Mesenchymal stem cell (in vitro differentiated cells and primary cell): ENCODE measurements at places on chromosomes 6 and 20.

GRCh38 chr6:154989448-154989847 lies 5.7 kb upstream of the TIAM2 start:
- peaks cover 4% of the 10 kb centered on the region for H3K4me1 ChIP-seq
- H3K27ac ChIP-seq: no peak overlapping the region
- H3K36me3 ChIP-seq: no peaks in the 10 kb centered on the region
- DNase-seq: no peak

DNA sequence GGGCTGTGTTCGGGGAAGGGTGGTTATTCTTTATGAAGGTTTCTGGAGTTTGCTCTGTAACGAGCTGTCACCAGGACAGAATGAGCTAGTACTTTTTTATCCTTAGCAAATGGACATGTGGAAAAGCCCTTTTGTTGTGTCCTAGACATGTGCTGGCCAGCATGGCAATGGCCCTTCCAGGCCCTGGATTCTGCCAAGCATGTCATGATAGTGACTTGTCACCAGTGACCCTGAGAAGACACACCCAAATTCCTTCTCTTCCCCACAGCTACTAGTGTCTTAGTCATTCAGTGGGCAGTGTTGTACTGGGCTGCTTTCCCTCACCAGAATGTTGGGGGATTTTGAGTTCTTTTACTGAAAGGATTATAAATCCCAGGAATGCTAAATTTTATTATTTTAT lies 74.0 kb upstream of the XRN2 start:
- no peaks in the 10 kb centered on the region for H3K4me1 ChIP-seq
- DNase-seq: no peak
- H3K27ac ChIP-seq: no peak overlapping the region
- no peaks in the 10 kb centered on the region for H3K27me3 ChIP-seq

- H3K27me3 ChIP-seq: no peaks in the 10 kb centered on the region
- no peak overlapping the region for H3K4me3 ChIP-seq
- peak; percentile 35 for DNase-seq
- H3K36me3 ChIP-seq: no peaks in the 10 kb centered on the region
- no peak overlapping the region for H3K27ac ChIP-seq
- H3K4me1 ChIP-seq: peaks cover 2% of the 10 kb centered on the region
Observed at GRCh38 chr6:79076160-79076559, 1.9 kb downstream of the PHIP start.

DNA sequence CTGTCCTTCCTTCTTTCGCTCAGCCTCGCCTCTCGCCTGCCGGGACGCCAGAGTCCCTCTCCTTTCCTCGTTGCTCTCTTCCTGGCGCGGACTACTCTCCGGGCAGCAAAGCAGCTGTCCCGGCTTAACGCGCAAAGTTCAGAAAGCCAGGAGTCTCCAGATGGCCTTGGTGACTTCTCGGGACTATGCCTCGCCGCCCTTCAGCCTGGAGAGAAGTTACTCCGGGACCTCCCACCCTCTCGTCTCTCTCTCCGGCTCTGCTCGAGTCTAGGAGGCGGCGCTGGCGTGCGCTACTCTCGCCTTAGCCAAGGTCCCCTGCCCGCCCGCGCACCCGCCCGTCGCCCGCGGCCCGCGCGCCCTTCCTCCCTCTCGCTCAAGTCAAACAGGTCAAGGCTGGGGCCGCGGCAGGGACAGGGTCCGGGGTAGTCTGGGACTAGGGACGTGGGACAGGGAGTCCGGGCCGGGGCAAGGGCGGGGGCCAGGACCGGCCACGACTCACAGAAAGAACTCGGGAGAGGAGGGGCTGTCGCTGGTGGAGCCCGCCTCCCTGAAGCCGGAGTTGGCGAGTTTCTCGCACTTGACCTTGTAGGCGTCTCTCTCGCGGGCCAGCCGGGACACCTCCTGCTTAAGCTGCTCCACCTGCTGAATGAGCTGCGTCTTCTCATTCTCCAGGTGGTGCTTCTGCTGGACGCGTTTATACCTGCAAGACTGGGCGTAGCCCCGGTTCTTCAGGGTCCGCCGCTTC lies 1.5 kb downstream of the MAFB start:
- peaks cover 34% of the 10 kb centered on the region for H3K4me1 ChIP-seq
- peak; percentile 46 for DNase-seq
- peaks cover 82% of the 10 kb centered on the region for H3K27me3 ChIP-seq
- H3K4me3 ChIP-seq: peak overlapping the region; percentile 39
- H3K36me3 ChIP-seq: peaks cover 24% of the 10 kb centered on the region

- DNase-seq: peak; percentile 80
- H3K4me1 ChIP-seq: peaks cover 17% of the 10 kb centered on the region
- H3K4me3 ChIP-seq: no peak overlapping the region
- H3K27ac ChIP-seq: peak overlapping the region; percentile 35
Observed at GRCh38 chr6:144217264-144217663, 66.9 kb downstream of the STX11 start.

GRCh38 chr20:16968099-16968498 lies 219.9 kb downstream of the OTOR start:
- H3K4me3 ChIP-seq: no peak overlapping the region
- H3K4me1 ChIP-seq: no peaks in the 10 kb centered on the region

- peak overlapping the region; percentile 82 for H3K4me3 ChIP-seq
- H3K27me3 ChIP-seq: no peaks in the 10 kb centered on the region
- H3K27ac ChIP-seq: peak overlapping the region; percentile 64
Observed at GRCh38 chr20:63957004-63957689, 931 bp upstream of the UCKL1 start.

- no peak overlapping the region for H3K27ac ChIP-seq
- no peak for DNase-seq
- H3K36me3 ChIP-seq: no peaks in the 10 kb centered on the region
- H3K4me3 ChIP-seq: no peak overlapping the region
Observed at GRCh38 chr6:90388395-90388794, 91.8 kb upstream of the BACH2 start.

DNA sequence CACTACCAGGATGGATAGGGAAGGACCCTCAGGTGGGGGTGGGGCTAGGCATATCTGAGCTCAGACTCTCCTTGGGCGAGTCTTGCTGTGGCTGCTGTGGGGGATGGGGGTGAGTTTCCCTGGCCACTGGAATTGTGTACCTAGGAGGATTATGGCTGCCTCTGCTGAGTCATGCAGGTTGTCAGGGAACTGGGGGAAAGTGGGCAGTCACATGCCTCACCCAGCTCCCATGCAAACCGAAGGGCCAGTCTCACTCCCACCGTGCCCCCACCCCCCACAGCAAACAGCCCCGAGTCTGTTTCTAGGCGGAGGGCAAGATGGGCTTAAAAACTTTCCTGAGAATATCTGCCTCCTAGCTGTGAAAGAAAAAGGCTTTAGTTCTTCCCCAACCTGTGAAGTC lies 210.3 kb upstream of the FERMT1 start:
- H3K27me3 ChIP-seq: no peaks in the 10 kb centered on the region
- H3K4me1 ChIP-seq: no peaks in the 10 kb centered on the region
- no peak overlapping the region for H3K4me3 ChIP-seq

GRCh38 chr20:25308671-25309394 lies 60.9 kb downstream of the PYGB start:
- H3K36me3 ChIP-seq: peaks cover 25% of the 10 kb centered on the region
- peak; percentile 91 for DNase-seq
- no peaks in the 10 kb centered on the region for H3K27me3 ChIP-seq
- H3K27ac ChIP-seq: peak overlapping the region; percentile 99
- peaks cover 37% of the 10 kb centered on the region for H3K4me1 ChIP-seq

- peaks cover 5% of the 10 kb centered on the region for H3K36me3 ChIP-seq
- no peak overlapping the region for H3K27ac ChIP-seq
- no peaks in the 10 kb centered on the region for H3K27me3 ChIP-seq
- DNase-seq: no peak
Observed at GRCh38 chr6:31393932-31394331, 9.5 kb upstream of the MICA start.

GRCh38 chr6:87714093-87714842 lies 12.2 kb upstream of the AKIRIN2 start:
- DNase-seq: peak; percentile 80
- H3K27ac ChIP-seq: no peak overlapping the region
- no peaks in the 10 kb centered on the region for H3K27me3 ChIP-seq
- no peaks in the 10 kb centered on the region for H3K36me3 ChIP-seq
- H3K4me3 ChIP-seq: no peak overlapping the region
- no peaks in the 10 kb centered on the region for H3K4me1 ChIP-seq

GRCh38 chr6:26592649-26593048 lies 4.1 kb upstream of the ABT1 start:
- H3K27me3 ChIP-seq: peaks cover 8% of the 10 kb centered on the region
- DNase-seq: peak; percentile 24
- H3K4me1 ChIP-seq: peaks cover under 1% of the 10 kb centered on the region
- no peak overlapping the region for H3K4me3 ChIP-seq

GRCh38 chr6:52393780-52394179 lies 26.4 kb upstream of the EFHC1 start:
- no peaks in the 10 kb centered on the region for H3K36me3 ChIP-seq
- H3K4me3 ChIP-seq: no peak overlapping the region
- DNase-seq: no peak
- H3K27ac ChIP-seq: no peak overlapping the region
- peaks cover 2% of the 10 kb centered on the region for H3K4me1 ChIP-seq
- H3K27me3 ChIP-seq: no peaks in the 10 kb centered on the region

DNA sequence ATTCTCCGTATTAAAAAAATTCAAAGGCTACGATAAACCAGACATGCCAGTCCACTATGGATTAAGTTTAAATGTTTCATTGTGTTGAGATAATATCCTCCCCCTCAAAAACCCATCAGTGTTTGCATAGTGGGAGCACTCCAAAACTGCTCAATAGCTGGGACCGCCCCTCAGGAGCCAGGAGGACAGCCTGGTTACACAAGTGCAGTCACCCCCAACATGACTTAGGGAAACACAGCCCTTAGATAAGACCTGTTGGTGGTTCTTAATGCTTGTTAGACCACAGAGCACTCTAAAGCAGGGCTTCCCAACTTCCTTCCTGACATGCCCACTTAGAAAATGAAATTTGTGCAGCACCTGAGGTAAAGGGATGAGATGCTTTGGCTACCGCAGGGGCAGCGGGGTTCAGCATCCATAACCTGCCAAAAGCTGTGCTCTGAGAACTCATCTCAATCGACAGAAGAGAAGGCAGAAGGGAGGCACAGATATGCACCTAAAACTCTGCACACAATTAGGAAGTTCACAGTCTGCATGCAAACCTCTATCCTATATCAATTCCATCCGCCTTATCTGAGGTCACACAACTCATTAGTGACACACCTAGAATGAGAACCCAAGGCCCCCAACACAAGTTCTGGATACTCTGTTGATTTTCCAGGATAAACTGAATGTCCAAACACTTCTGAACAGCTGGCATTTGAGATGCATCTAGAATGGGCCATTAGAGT lies 74.3 kb downstream of the RALGAPA2 start:
- no peaks in the 10 kb centered on the region for H3K27me3 ChIP-seq
- H3K36me3 ChIP-seq: peaks cover 4% of the 10 kb centered on the region
- H3K4me1 ChIP-seq: no peaks in the 10 kb centered on the region

- peak; percentile 50 for DNase-seq
- H3K27ac ChIP-seq: no peak overlapping the region
- no peak overlapping the region for H3K4me3 ChIP-seq
- no peaks in the 10 kb centered on the region for H3K36me3 ChIP-seq
Observed at GRCh38 chr6:11172501-11173327, 59.8 kb downstream of the NEDD9 start.

GRCh38 chr20:20318365-20319161 lies 49.3 kb upstream of the INSM1 start:
- no peak overlapping the region for H3K27ac ChIP-seq
- DNase-seq: no peak
- no peaks in the 10 kb centered on the region for H3K36me3 ChIP-seq
- H3K4me3 ChIP-seq: no peak overlapping the region
- no peaks in the 10 kb centered on the region for H3K27me3 ChIP-seq
- H3K4me1 ChIP-seq: no peaks in the 10 kb centered on the region

GRCh38 chr6:122832459-122832858 lies 43.4 kb downstream of the SMPDL3A start:
- H3K4me3 ChIP-seq: no peak overlapping the region
- no peak for DNase-seq
- no peaks in the 10 kb centered on the region for H3K4me1 ChIP-seq
- no peaks in the 10 kb centered on the region for H3K27me3 ChIP-seq
- no peaks in the 10 kb centered on the region for H3K36me3 ChIP-seq

DNA sequence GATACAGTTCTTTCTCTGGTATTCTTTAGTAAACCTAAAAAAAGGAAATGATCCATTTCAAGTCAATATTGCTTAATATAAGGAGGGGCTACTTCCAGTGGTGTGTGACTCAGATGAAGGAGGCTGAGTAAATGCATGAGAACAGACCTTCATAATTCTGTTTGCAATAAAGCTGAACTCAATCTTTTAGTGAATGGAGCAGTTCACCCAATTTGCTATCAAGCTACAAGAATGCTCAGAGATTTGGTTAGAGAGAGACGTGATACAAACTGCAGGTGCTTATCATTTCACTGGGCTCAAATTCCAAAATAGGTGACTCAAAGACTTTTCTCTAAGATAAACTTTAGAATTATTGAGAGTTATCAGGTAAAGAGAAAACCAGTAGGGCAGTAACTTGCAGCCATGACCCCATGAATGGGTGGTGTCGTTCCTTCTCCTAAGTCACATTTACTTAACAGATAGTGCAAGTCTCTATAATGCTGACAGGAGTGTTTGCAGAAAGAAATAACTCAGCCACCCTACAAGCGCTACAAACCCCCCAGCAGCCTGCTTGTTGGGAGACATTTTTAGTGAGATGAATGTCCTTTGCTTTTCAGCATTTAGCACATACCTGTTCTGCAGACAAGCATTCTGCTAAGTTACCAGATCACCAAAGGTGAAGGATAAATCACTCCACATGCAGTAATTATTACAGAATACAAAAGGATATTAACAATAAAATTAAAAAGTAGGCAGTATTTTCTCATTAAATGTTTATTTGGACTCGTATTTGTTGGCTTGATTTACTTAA lies 16.4 kb upstream of the BLOC1S5 start:
- H3K4me1 ChIP-seq: peaks cover 8% of the 10 kb centered on the region
- no peaks in the 10 kb centered on the region for H3K27me3 ChIP-seq
- DNase-seq: peak; percentile 71
- H3K36me3 ChIP-seq: no peaks in the 10 kb centered on the region
- H3K4me3 ChIP-seq: no peak overlapping the region

DNA sequence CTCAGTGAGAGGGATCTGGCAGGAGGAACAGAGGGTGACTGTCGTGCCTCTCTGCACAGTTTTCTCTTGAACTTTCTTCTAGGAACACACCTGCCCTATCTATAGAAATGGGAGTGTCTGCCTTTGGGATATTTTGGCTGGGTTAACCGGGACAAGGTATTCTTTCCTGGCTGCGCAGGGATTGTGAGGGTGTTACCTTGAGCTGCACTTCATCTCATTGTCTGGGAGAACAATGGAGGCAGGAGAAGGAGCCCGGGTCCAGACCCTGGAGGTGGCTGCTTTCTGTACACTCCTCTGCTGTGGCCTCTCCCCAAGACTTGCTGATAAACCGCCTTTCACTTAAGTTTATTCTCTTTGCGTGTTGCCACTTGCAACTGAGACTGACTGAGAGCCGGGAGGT lies 192.8 kb downstream of the TBXT start:
- no peak overlapping the region for H3K4me3 ChIP-seq
- no peaks in the 10 kb centered on the region for H3K27me3 ChIP-seq
- H3K36me3 ChIP-seq: no peaks in the 10 kb centered on the region
- H3K4me1 ChIP-seq: no peaks in the 10 kb centered on the region

DNA sequence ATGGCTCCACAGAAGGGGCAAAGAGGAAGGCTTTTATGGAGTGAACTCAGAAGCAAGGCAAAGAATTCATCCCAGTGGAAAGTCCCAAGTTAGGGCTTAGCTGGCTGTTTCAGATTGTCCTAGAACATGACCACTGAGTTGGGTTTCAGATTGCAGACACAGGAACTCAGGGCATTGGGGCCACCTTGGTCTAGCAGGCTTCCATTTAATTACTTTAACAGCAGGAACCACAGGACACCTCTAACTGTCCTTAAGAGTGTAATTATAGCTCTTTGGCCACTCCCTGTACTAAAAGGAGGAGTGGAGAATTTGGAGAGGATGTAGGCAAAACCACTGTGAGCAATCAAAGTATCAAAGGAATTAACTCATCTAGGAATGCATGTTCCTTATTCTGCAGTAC lies 150.6 kb upstream of the AGPAT4 start:
- H3K4me1 ChIP-seq: peaks cover 2% of the 10 kb centered on the region
- DNase-seq: no peak
- no peak overlapping the region for H3K4me3 ChIP-seq
- H3K27me3 ChIP-seq: no peaks in the 10 kb centered on the region
- no peaks in the 10 kb centered on the region for H3K36me3 ChIP-seq
- no peak overlapping the region for H3K27ac ChIP-seq
